ENCODE measurements at places on chromosomes 11 and 22.
A peak's percentile ranks its signal among the peaks of the same experiment; 100 is the strongest.

GRCh38 chr11:27722953-27723344, 22.7 kb upstream of the BDNF start:
- DNase-seq, result no peak

DNA sequence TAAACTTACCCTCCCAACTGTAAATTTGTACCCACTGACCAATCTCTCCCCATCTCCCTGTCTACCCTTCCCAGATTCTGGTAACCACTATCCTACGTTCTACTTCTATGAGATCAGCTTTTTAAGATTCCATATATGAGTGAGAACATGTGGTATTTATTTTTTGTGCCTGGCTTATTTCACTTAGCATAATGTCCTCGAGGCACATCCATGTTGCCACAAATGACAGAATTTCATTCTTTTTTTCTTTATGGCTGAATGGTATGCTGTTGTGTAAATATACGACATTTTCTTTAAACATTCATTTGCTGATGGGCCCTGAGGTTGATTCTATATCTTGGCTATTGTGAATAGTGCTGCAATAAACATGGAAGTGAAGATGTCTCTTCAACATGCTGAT, 74.7 kb upstream of the RRM1 start:
- DNase-seq, result no peak

- DNase-seq, result no peak
These were observed 11.7 kb downstream of the MRTFA start for GRCh38 chr22:40624770-40625169.

- no peak for DNase-seq
These were observed 186.5 kb downstream of the SBF2 start for GRCh38 chr11:10107497-10107896.

DNA sequence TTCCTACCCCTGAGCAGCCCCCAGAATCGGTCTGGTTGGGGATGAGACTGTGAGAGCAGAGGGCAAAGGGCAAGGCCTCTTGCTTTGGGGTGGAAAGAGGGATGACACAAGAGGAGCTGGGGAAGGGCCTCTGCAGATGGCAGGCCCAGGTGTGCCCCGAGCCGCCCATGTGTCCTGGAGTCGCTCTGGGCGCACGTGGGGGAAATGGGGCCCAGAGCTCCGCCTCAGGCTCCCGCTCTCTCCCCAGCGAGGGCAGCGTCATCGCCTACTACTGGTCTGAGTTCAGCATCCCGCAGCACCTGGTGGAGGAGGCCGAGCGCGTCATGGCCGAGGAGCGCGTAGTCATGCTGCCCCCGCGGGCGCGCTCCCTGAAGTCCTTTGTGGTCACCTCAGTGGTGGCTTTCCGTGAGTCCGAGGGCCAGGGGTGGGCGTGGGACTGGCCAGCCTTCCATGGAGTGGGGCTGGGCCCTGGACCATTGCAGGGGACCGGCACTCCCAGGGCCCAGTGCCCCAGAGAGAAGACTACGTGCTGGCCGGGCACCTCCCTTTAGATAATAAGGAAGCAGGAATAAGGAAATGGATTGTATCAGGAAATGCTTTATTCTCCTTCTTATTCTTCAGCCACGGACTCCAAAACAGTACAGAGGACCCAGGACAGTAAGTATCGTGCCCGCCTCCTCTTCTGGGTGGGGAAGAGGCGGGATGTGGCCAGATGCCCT, 30.1 kb downstream of the ST14 start:
- no peak for DNase-seq

DNA sequence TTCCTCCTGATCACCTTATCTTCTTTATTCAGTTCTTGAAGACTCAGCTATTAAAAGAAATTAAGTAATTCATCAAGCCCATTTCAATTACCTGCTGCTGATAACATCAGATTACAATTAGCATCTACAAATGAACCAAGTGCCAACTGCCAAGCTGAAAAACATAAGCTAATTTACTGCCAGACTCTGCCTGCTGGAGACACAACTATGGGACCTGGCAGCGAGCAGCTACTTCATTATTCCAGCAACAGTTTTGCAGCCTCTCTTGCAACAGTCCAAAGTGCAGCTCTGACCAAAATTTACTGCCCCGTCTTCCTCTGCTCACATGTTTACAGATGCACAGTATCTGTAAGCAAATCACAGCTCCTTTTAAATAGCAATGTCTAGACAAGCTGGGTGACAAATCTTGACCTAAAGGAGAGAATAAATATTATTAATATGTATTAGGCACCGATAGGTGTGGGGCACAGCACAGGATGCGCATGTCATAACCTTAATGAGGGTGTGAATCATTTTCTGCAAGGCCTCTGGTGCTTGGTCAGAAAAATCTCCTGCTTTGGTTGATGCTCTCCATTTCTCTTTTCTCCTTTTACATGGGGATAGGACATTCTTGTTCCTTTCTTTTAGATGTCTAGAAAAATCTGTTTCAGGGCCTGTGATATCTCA, 232.2 kb upstream of the PITPNB start:
- no peak for DNase-seq

DNA sequence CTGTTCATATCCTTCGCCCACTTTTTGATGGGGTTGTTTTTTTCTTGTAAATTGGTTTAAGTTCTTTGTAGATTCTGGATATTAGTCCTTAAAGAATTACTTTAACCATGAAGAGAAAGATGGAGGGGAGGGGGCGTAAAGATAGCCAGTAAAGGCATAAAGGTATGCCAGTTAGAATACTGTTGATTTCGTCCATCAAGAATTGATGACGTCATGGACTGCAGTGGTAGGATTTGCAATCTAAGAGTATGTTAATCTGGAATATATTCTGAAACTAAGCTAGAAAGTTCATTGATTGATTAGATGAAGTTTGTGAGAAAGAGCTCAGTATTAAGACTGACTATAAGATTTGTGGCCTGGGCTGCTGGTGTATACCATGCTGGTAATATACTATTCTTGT, 856.1 kb downstream of the NTM start:
- no peak for DNase-seq

DNA sequence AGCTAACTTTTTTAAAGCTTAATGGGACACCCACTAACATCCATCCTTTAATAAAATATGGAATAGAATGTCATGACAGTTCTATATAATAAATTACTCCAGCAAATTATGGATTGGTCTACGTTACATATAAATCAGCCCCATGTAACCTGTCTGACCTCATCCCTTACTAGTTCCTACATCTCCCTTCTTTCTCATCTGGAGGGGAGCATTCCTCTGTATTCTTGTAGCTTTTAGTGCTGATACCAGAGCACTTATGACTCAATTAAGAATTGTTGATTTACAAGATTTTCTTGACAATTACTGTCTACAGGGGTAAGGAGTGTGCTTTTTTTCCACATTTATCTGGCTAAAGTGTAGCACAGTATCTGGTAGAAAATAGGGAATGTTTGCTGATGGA, 523.7 kb downstream of the FAM181B start:
- no peak for DNase-seq

GRCh38 chr22:42780070-42780540, 59.4 kb upstream of the A4GALT start:
- no peak for DNase-seq

DNA sequence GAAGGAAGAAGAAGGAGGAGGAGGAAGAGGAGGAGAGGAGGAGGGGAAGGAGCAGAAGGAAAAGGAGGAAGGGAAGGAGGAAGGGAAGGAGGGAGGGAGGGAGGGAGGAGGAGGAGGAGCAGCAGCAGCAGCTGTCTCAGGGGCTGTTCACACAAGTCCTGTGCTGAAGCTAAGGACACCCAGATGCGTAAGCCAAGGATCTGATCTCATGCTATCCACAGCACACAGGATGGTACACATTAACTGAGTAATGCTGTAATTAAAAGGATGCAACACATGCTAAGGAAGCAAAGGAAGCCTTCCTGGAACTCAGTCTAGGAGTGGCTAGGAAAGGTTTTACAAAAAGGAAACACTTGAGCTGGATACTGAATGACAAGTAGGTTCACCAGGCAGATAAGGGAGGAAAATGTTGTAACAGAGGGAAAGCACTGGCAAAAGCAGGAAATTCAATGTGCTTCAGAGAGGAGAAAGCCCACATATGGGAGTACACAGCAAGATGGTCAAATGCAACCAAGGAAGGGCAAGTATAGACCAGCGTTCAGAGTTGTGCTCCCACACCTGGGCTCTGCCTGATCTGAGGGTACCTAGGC, 32.0 kb downstream of the TRIM66 start:
- DNase-seq, result no peak

DNA sequence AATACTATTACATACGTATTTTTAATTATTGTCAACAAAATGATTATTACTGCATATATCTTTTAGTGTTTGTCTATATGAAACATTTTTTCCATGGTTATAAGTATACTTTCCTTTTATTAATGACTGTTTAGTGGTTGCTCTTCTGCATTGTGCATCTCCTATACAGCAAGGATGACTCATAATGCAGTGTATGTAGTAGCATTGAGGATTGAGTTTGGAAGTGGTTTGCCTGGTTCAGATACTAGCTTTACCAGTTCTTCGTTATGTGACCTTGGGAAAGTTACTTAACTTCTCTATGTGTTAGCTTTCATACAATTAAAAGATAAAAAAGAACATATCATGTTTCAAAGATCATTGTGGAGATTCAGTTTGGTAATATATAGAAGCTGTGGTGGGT, 44.1 kb downstream of the CHORDC1 start:
- DNase-seq, result no peak

DNA sequence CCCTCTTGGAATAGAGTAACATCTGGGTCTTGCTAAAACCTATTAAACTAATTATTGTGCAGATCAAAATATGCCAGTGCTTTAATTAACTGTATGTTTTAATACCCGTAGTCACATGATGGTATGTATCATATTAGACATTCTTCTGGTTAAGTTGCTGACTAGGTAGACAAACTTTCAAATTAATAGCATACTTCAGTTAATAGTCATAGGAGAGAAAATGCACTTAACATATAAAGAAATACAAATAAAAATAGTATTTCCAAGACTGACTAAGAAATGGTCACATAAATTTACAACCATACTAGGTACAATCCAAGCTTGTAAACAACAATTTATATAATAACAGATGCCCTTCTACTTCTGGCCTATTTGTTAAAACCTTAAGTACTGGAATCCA, 7.6 kb upstream of the EXPH5 start:
- DNase-seq, result no peak

- no peak for DNase-seq
These were observed 133.5 kb upstream of the B3GAT1 start for GRCh38 chr11:134545521-134545920.

DNA sequence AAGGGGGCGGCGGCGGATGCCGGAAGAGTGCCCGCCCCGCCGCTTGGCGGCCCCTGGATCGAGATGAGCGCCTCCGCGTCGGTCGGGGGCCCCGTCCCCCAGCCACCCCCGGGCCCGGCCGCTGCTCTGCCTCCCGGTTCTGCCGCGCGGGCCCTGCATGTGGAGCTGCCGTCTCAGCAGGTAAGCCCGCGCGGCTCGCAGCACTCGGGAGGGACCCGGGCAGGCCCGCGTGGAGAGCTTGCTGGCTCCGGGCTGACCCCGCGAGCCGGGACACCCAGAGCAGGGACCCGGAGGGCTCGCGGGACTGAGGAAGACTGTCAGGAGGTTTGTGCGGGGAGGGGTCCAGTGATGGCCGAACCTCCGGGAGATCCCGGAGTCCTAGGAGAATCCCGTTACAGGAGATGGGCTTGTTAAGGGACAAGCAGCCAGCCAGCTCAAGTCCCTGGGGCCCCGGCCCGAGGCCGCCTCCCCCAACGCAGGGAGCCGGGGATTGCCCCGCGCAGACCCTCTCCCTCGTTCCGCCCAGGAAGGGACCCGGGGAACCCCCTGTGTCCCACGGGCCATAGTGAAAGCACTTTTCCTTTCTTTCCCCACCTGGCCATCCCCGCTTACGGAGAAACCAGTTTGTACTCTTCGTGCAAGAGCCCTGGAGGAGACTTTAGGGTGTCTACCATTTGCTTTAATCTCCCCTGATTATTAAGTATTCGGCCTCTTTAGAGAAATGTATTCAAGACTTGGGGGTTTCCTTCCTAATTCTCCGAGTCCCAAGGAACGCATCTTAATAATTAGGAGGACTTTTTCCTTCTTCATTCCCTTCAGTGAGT, 547 bp downstream of the UVRAG start:
- peak; percentile 34 for DNase-seq

GRCh38 chr11:108498816-108499408, 728 bp upstream of the POGLUT3 start:
- DNase-seq, result no peak

DNA sequence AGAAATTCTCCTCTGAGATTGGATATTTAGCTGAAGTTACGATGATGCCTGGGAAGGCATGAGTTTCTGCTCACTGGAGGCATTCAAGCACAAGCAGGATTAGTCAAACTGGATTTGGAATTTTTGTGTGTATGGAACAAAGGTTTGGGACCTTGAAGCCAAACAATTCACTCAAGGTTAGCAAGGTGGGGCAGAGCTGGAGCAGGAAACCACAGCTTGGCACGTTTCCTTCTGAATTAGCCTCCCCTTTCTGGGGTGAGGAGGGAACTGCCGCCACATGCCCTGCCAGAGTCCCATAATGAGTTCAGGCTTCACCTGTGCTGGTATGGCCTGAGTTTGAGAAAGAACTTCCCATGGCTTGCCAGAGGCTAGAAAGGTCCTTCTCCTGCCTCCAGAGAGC, 50.9 kb upstream of the RRAS2 start:
- no peak for DNase-seq

DNA sequence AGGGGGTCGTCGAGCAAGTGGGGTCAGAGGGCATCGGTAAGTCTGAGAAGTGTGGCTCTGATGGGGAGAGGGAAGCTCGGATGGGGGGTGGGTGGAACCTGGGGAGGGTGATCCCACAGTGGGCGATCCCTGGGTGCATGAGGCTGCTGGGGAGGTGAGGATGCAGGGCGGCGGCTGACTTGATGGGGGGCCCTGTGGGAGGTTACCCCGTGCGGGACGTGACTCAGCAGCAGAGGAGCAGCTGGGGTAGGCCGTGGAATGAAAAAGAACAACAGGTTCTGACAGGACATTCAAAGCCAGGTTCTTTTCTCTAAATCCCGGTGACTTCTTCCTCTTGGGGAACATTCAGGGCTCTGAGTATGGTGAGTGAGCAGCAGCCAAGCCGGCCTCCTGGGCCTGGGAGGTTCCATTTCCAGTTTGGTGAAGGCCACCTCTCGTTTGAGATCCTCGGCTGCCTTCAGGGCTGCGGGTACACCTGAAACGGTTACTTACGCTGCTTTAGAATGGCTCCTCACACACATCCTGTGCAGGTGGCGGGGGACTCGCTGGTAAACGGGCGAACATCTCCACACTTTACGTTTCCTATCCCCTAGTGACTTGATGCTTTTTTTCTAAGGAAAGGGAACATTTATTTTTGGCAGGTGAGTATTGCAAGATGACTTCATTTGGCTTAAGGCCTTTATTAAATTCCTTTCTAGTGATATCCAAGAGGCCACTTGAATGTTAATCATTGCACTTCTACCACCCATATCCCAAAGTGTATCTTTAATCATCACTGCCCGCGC, 278.2 kb downstream of the TBC1D22A start:
- no peak for DNase-seq

DNA sequence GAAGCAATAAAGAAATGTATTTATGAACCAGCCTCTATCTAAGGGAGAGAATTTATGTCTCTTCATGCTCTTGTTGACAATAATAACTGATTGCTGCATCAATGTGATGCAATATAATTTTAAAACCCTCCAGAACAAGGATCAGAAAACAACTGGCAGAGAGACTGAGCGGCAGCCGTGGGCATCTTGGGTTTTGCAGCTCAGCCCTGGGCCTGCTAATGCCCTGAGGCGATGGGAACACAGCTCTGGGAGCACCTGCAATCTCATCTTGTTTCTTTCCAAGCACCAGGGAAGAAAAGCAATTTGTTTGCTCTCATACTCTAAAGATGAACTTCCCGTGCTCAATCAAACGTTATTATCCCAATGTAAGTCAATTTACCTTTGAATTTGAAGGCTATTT, 245.7 kb downstream of the ST3GAL4 start:
- no peak for DNase-seq

All from cortex of kidney (tissue), 1 donor.